Stimulated activated CD8-positive, alpha-beta memory T cell treated with anti-CD3 and anti-CD28 coated beads, Interleukin-2, amount 100 ng/mL, for 48 hours (primary cell): ENCODE measurements at places on chromosomes 4 and X.

DNA sequence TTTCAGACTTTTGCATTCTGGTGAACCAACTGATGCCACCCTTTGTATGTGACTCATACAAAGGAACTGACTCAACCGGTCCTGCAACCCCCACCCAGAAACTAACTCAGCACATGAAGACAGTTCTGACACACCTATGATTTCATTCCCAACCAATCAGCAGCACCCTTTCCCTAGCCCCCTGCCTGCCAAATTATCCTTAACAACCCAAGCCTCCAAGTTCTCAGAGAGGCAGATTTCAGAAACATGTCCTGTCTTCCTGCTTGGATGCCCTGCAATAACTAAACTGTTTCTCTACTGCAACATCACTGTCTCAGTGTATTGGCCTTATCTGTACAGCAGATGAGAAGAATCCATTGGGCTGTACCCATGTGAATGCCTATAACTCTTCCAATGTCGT lies 284.7 kb downstream of the CAMK2D start:
- DNase-seq, result peak; percentile 5

- DNase-seq, result no peak
Observed at GRCh38 chr4:38563707-38564495, 100.1 kb upstream of the KLF3 start.

DNA sequence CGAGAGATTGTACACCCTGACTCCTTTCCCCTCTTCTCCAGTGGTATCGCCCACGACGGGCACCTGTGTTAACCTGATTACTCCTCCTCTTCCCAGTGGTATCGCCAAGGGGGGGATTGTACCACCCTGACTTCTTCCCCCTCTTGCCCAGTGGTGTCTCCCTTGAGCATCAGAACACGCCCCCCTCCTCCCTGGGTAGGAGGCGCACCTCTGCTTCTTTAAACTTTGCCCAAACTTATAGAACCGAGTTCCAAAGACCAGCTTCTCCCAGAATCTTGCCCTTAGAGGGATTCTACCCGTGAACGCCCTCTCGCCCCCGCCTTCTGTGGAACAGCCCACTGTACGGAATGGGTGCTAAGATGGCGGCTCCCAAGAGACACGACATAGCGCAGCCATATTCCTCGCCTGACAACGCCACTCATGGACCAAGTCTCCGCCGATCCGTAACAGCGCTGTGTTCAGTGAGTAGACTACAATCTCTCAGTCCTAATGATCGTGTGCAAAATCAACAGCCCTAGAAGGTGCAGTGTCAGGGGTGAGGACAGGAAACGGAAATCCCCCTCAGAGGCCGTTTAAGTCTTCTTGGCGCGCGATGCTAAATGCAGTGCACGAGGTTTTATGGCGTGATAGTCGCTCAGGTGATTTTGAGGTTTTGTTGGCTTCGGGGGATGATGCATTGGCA lies 4.2 kb upstream of the ZNF157 start:
- DNase-seq, result peak; percentile 47

DNA sequence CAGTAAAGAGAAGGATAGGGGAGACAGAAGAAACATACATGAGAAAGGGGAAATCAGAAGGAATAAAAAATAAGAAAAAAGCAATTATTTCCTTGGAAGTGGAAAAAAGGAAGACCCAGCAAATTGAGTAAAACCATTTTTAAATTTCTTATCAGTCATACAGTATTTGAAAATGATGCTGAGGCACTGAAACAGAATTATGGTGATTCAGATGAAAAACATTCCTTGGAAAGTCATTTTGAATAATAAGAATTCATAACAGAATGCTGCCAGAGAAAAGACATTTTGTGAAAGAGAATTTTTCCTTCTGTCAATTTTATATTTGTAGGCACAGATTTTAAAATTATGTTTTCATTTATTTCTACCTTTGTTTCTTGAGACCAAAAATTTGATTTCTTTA lies 895.5 kb upstream of the EPHA5 start:
- no peak for DNase-seq

GRCh38 chrX:22345884-22346283 lies 73.2 kb downstream of the CBLL2 start:
- DNase-seq, result no peak

- DNase-seq, result no peak
Observed at GRCh38 chr4:141686146-141686775, 49.9 kb downstream of the IL15 start.

- DNase-seq, result no peak
Observed at GRCh38 chr4:87260477-87260876, 40.1 kb upstream of the KLHL8 start.

- DNase-seq, result no peak
Observed at GRCh38 chr4:130393642-130394041, 1297.7 kb downstream of the C4orf33 start.
